ENCODE measurements at places on chromosomes 3 and 15. TPM values are rescaled to one million over a fixed set of nuclear protein-coding genes. Genes with fewer than 3 reads are reported as not detected.

DNA sequence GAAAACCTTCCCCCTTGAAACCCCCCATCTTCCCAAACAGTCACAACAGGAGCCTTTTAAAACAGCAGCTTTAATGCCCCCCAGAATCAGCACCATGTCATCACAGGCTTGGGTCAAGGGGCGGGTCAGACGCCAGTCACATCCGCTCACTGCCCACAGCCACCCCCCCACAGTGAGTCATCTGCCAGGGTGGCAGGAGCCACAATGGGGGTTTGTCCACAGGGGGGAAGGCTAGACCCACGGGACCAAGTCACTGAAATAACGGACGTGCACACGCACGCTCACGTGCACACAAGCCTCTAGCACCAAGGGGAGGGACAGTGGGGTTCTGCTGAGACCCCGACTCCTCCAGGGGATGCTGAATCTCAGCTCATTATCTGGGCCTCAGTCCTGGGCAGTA, 441 bp upstream of the UCN2 start:
- peak; percentile 76 for DNase-seq

- DNase-seq, result no peak
These were observed 105.5 kb downstream of the GABRB3 start for GRCh38 chr15:26667222-26667988.

- DNase-seq, result no peak
These were observed 9.1 kb upstream of the HHATL start for GRCh38 chr3:42711491-42712343.

DNA sequence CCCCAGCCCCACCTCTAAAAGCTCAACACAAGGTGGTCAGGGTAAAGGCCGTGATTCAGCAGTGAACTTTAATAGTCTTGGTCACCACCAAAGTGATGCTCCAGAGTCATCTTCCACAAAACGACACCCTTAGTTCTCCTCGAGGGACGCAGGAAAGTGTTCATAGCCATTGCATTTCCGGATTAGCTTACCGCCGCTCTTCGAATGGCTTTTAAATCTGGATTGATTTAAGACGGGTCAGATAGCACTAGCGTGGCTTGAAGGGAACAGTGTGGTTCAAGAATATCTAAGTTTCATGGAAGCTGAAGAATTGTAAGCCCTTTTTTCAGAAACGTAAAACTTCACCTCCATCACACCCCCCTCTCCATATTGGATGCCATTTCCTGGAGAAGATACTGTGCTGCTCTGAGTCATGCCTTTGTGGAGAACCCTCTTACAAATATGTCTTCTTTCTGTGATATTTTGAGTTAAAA, 829 bp downstream of the RNF7 start:
- DNase-seq, result no peak

DNA sequence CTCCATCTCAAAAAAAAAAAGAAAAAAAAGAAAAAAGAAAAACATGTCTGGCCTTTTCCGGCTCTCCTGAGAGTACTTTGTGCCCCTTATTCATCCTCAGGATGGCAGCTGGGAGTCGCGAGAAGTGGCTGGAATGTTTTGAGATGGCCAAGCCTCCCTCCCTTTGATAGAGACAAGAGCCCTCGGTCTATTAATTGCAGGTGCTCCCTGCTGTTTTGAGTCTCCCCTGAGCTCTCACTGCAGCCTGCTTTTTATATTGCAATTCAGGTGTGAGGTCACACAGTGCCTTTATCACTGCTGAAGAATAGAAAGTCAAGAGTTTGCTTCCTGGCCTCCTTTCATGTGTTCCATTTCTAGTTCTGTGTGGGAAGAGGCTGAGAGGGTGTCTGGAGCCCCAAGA, 10.9 kb downstream of the CA12 start:
- DNase-seq, result no peak

- no peak for DNase-seq
These were observed 158.4 kb upstream of the NAALADL2 start for GRCh38 chr3:174700736-174701135.

- no peak for DNase-seq
These were observed 334.7 kb upstream of the LRRFIP2 start for GRCh38 chr3:37509069-37509468.

- no peak for DNase-seq
These were observed 69.8 kb upstream of the BOC start for GRCh38 chr3:113141543-113141942.

GRCh38 chr3:105317841-105318240, 48.9 kb upstream of the ALCAM start:
- DNase-seq, result no peak

DNA sequence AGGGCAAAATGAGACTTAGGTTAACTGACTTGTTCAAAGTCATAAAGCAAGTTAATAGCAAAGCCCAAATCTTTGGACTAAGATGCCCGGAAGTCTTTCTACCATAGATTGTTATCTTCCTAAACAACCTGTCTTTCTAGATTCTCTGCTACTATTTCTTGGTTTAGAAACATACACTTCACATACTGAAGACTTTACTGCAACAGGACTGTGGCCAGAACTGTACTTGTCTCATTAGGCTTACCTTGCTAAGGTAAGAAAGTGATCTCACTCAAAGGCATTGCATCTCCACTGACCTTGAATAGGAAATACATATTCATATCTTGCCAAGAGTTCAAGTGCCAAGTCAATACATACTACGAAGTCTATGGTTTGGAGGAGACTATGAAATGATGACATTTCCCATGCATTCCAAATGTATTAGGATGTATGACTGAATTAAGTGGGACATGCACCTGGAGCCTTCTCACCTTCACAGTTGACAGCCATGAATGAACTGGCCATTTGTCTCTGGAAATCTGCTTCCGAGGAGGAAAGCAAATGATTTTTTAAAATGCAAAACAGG, 5.0 kb downstream of the ZDHHC3 start:
- DNase-seq, result no peak

- DNase-seq, result no peak
These were observed 17.4 kb upstream of the NPTN start for GRCh38 chr15:73650416-73651126.

DNA sequence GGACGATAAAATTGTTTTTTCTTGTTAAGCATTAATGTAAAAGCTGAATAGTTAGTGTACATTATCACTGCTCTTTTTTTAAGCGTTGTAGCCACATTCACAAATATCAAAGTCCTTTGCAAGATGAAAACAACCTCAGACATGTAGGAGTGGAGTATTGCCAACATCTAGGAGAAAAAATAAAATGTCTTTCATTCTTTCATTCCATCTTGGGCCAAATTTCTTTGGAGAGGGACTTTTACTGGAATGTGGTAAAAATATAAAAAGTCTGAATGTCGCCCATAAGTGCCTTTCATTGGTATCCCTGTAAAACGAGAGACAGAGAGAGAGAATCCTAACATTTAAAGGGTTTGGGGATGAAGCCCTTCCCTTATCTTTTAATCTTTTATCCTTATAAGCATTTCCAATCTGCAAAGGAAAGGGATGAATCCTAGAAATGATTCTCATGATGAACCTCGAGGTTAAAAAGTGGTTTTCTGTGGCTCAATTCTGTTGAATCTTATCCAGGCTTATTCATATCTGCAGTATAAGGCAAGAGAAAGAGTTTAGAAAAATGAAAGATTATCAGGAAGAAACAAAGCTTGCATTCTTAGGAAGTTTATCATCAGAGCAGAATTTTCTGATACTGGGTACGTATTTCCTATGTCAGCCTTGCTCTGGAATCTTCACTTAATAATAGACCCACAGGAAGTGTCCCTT, 1031.7 kb downstream of the MCTP2 start:
- DNase-seq, result no peak

GRCh38 chr3:66489115-66489514, 11.7 kb downstream of the LRIG1 start:
- DNase-seq, result no peak

DNA sequence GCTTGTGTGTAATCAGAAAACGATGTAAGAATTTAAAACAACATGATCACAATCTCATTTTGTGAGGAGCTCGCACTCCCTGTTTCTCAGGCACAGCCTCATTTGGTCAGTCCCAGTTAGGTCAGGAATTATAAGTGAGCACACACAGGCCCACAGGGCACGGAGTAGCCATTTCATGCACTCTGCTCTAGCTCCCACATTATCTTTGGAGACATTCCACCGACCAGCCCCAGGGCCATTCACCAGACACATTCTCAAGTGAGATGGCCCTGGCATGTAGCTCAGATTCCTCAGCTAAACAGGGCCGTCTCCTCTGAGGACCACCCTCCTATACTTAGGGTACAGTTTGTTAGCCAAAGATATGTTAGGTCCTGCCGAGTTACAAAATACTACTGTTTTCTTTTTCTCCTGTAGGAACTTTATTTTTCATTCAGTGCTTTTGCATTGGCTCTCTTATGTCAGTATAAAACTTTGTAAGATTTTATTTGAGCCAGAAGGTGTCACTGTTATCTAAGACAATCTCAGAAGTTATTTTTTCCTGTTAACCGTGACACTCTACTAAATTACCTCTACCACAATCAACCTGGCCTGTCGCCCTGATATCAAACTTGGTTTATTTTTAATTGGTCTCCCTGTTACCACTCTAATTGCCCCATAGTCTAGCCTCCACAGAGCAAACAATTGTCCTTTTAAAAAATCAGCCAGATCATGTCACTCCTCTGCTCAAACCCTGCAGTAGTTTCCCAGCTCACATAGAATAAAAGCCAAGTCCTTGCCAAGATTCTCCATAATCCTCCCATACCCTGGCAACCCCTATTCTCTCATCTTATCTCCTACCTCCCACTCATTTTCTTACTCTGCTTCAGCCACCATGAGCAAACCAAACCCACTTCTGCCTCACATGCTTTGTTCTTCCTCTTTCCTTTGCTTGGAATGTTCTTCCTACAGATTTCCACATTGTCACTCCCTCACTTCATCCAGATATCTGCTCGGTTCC, 105.7 kb downstream of the PPP2R3A start:
- DNase-seq, result no peak

- no peak for DNase-seq
These were observed 832 bp downstream of the SLC41A3 start for GRCh38 chr3:126083138-126083445.

DNA sequence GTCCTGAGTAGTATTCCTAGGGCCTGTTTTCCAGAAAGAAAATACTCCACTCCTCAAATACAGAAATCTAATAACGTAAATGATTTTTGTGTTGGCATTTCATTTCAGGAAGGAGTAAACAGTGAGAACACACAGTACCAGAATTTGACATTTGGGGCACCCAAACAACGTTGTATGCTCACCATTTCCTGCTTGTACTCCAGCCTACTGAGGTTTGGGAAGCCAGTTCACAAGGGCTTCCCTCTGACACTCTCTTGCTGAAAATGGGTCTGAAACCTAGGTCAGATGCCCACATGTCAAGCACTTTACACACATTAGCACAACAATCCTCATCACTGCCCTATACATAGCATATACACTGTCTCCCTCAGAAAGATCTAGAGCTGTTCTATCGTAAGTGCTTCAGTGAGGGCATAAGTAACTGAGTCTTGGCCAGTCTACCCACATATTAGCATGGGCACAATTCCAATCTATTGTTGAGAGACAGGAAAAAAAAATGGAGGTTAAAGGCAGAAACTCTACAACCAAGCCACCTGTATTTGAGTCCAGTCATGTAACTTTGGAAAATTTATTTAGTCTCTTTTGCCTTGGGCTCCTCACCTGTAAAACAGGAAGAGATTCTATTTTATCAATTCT, 43.5 kb upstream of the RSL24D1 start:
- no peak for DNase-seq

- DNase-seq, result peak; percentile 82
These were observed 33.3 kb downstream of the TM4SF18 start for GRCh38 chr3:149299938-149300801.

DNA sequence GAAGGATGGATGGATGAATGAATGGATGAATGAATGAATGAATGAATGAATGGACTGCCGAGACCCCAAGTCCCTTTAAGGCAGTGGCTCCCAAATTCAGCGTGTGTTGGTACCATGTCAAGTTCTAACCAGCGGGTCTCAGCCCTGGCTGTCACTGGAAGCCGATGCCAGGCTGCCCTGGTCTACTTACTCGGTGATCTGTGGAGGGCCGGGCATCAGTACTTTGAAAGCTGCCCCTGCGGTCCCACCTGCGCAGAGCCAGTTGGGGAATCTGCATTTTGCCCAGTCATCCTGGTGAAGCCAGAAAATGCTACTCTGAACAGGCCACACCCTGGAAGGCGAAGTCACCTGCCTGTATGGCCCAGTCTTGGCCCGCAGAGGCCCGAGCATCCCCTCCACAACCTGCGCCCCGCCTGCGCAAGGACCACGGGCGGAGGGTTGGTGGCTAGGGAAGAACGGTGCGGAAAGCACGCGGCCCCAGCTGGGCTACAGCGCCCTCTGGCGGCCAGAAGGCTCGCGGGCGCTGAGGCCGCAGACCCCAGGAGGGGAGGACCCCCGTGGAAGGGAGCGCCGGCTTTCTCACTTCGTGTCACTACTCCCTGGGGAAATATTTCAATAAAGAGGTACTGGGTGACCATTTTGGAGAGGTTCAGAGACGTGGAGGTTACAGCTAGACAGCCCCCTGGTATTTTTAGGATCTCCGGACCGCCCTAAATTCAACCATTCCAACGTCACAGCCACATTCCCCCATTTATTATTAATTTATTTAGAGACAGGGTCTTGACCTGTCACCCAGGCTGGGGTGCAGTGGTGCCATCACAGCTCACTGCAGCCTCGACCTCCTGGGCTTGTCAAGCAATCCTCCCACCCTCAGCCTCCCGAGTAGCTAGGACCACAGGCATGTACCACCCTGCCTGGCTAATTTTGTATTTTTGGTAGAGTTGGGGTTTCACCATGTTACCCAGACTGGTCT, 34.9 kb downstream of the PRKCD start:
- DNase-seq, result peak; percentile 55

DNA sequence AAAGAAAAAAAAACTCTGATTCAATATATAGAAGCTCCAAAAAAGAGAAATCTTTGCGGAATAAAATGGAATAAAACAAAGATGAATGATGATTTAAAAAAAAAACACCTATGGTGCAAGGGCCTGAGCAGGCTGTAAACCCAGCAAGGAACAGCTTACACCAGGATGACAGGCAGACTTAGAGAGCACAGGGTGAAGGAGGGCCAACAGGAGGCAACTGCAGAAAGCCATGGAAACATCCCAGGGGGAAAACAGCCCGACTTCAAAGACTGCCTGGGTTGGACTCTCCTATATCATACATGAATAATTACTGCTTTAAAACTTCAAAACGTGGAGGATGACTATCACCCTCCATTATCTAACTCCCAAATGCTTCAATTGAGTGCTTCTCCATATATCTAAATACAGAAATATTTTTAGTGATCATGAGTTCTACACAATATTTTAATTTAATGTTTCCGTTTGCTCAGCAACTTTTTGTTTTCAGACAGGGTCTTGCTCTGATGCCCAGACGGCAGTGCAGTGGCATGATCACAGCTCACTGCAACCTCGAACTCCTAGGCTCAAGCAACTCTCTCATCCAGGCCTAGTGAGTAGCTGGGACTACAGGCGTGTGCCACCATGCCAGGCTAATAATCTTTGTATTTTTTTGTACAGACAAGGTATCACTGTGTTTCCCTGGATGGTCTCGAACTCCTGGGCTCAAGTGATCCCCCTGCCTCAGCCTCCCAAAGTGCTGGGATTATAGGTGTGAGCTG, 456.2 kb downstream of the TBL1XR1 start:
- no peak for DNase-seq

The SLC28A2 gene
- not detected for total RNA-seq

The CCNB2 gene
- total RNA-seq, result 86.4 TPM

The ZNF80 gene
- total RNA-seq, result not detected

The GPR171 gene
- total RNA-seq, result not detected

The COMMD4 gene
- total RNA-seq, result 109 TPM

The CD200R1L gene
- total RNA-seq, result not detected

All from Calu3 (cell line).